ENCODE measurements at places on chromosomes 3 and 15.
A peak's percentile ranks its signal among the peaks of the same experiment; 100 is the strongest.

- DNase-seq = peak; percentile 80
These were observed 794.4 kb upstream of the LMCD1 start for GRCh38 chr3:7707187-7707586.

GRCh38 chr3:107817076-107817475 lies 273.8 kb downstream of the CD47 start:
- no peak for DNase-seq

DNA sequence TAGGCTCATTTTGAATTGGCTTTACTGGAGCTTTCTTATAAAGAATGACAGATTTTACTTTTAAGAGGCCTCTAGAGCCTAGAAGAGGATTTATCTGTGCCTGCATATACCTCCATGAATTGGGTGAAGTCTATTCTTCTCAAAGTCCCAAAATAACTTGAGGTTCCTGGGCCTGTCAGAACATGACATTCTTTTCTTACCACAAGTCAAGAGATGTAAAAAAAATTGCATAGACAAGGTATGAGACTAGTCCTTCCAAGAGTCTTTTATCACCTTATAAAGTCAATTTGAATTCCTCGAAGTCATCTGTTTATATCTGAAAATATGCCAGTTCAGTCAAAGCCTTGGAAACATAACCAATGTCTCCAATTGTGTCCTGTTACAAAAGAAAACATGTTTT lies 17.2 kb upstream of the CD200 start:
- DNase-seq = no peak

- no peak for DNase-seq
These were observed 74.1 kb upstream of the PLXNA1 start for GRCh38 chr3:126908752-126909275.

DNA sequence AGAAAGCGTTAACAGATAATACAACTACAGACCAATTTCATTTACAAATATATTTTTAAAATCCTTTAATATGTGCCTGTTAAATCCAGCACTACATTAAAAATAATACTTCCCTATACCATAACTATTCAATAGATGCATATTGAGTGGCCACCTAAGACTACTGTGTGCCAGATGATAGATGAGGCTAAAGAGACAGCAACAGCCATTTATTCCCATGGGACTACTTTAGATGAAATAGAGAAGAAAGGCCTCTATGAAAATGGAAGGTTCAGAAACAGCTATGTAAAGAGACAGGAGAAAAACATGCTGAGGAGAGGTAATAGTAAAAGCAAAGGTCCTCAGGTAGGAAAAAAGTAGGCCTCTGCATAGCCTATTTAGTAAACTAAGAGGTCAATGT lies 358.1 kb downstream of the ULK4 start:
- DNase-seq = no peak

DNA sequence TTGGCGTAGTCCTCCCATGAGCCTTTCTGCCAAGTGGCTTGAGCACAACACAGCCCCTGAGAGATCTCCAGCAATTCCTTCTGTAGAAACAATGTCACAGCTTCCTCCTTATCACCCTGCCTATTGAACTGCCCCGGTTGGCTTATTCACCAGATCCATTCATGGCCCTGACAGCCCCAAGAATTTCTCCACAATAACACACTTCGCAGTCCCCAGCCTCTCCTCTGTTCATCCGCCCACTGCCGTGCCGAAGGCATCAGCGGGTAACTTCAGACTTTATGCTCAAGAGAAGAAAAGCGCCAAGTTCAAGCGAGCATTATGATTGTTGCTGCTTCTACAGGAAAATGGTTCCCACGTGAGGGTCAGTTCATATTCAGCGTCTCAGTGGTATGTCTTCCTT lies 403.9 kb downstream of the VPS13C start:
- DNase-seq = no peak

GRCh38 chr15:62298811-62299210 lies 133.7 kb upstream of the C2CD4B start:
- DNase-seq = no peak

DNA sequence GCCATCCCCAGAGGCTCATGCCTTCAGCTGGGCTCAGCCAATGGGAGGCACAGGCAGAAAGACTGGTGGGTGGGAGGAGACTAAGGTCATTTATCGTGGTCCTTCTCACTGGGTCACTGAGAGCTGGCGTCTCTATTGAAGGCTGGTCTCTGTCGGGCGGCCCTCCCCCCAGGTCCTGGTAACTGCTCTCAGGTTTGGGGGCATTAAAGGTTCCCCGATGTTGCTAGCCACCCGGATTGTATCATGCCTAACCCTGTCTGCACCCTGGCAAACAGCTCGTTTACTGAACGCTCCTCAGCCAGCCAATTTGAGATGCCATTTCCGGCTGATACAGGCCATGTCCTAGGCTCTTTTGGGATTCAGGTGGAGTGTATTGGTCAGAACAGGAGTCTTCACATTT lies 10.5 kb downstream of the SELENOS start:
- no peak for DNase-seq

- no peak for DNase-seq
These were observed 522 bp downstream of the MED12L start for GRCh38 chr3:151085889-151086483.

DNA sequence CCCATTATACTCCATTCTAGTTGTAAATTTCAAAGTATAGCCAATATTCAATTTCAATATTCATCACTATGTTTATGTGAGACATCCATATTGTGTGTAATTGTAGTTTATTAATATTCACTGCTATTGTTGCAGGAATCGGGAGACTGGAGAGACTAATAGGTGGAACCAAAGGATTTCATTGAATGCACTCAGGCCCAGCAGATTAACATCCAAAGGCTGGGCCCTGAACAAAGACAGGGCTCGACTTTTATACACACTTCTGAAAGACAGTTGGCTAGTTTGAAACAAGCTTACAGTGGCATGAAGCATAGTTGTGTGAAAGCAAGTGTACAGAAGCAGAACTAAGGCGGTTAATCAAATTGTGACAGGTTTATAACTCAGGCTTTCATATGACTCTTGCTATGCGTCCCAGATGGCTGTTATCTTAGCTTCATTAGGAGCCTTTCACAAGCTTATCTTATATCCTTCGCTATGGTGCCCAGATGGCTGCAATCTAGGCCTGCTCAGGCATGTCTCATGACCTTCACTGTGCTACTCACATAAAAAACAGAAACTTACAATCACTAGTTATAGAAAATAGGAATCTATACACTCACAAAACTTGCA lies 1038.8 kb upstream of the EPHA6 start:
- DNase-seq = no peak

DNA sequence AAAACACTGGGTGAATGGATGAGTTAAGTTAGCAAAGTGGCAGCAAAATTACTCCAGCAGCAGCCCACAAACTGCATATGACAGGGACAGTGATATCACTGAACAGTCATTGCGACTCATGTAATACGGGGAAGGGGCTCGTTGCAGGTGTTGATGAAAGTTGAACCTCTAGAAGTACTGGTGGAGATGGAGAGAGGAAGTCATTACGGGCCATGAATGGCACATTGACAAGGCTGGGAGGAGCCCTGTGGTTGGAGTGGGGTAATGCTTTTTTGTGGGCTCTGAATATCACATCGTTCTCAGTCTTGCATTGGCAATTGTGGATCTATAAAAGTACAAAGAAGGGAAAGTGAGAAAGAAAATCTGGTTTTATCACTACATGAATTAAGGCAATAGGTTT lies 278.1 kb downstream of the ZPLD1 start:
- no peak for DNase-seq

GRCh38 chr3:33184863-33185262 lies 33.7 kb downstream of the SUSD5 start:
- no peak for DNase-seq

GRCh38 chr3:184798120-184798519 lies 13.8 kb upstream of the VPS8 start:
- no peak for DNase-seq

GRCh38 chr3:177529716-177530335 lies 332.5 kb upstream of the TBL1XR1 start:
- DNase-seq = peak; percentile 87

DNA sequence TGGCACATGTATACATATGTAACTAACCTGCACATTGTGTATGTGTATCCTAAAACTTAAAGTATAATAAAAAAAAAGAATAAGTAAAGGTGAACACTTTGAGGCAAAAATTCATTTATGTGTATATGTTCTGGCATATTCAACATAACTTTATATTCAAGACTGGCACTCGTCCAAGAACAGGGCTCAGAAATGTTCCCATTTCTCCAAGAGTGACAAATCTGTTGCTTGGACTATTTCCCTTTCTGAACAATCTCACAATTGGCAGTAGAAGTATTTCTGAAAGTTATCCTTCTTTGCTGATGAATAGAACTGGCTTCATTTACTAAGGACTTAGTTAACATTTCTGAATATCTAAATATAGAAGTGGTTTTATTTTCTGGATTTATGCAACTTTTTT lies 212.8 kb downstream of the ADAMTSL3 start:
- DNase-seq = no peak

DNA sequence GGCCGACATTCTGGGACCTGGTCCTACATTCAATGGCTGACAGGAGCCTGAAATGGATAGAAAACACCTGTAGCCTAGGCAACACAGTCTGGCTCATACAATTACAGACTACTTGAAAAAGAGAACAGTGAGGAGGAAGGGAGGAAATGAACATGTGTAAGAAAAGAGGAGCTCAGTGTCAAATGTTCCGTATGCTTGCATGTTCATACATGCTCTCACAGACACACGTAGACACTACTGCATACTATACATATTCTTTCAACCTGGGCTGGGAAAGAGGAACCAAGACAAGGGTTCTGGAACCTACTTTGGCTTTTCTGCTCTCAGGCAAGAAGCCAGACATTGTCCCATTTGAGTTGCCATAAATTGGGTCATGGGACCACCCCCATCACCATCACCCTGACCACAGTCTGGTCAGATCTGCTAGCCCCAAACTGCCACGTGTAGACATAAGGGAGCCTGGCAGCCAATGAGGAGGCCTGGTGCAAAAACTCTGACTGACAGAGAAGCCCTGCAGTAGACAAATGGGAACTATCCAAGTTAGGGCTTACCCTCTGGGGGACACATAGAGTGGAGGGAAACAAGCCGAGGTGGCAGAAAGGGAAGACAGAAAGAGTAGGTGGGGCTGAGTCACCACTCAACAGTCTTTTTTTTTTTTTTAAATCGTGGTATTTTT lies 310.0 kb downstream of the SHQ1 start:
- no peak for DNase-seq

- no peak for DNase-seq
These were observed 228.4 kb upstream of the COL8A1 start for GRCh38 chr3:99409961-99410360.

GRCh38 chr15:52737720-52738119 lies 52.4 kb downstream of the ONECUT1 start:
- no peak for DNase-seq

DNA sequence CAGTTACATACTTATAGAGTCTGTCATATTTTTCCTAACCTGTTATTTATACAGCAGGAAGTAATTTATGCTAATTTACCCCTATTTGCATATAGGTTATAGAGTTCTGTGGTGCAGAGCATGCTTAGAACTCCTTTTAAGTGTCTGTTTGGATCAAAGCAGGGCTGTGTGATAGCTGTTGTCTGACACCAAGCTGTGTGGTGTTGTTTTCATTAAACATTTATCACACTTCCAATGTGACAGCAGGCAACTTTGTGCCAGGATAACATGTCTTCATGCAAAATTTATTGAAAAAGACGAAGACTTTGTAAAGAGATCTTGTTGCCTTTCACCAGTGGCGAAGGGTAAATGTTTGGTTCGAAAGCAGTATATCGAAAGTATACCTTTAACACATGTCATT lies 100.2 kb downstream of the RSRC1 start:
- DNase-seq = no peak

- no peak for DNase-seq
These were observed 6.9 kb downstream of the TMEM39A start for GRCh38 chr3:119456469-119456868.

GRCh38 chr15:39846108-39846507 lies 63.5 kb upstream of the FSIP1 start:
- no peak for DNase-seq

DNA sequence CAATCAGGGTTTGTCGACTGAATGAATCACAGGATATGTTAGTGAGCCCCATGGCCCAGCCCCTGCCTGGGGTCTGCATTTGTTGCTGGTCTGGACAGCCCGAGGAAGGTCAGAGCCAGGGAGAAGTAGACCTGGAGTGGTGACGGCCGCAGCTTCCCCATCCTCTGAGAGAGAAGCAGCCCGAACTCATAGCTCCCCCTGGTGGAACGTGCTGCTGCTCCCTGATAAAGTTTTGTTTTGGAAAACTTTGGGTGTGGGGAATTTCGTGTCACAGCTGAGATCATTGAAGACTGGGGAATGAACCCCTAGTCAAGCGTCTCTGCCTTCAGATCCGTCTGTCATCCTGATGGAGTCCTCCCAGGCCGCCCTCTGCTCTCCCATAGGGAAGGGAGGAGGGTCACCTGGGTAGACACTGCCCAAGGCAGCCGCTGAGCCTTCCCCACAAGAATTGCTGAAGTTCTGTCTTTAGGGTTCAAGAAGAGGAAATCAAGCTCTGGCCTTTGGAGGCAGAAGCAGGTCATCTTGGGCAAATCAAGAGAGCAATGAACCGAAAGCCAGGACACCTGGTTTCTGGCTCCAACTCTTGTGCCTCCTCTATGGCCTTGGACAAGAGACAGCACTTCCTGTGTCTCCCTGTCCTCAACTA lies 60.5 kb downstream of the GLDN start:
- DNase-seq = peak; percentile 53

DNA sequence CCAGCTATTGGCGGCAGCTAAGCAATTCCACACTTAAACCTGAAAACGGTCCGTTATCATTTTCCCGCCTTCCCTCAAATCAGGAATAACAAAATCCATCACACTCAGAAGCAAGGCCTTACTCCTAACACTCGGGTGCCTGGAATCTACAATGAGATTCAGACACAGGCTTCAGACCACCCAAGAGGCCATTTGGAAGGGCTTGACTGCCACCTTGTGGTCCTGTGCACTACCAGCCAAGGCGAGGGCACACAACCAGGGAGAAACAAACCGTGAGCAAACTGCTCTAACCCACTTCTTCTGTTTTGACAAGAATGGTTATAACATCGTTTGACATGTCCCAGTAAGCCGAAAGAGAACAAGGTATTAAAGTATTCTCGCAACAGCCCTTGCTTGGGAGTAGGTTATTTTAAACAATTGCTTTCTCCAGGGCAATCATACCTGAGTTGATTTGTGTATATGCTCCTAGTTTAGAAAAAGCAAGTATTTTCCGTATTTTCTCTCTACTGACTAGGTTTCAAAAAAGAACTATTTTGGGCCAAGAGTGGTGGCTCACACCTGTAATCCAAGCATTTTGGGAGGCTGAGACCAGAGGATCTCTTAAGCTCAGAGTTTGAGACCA lies 40.1 kb upstream of the TAFA4 start:
- DNase-seq = peak; percentile 67

DNA sequence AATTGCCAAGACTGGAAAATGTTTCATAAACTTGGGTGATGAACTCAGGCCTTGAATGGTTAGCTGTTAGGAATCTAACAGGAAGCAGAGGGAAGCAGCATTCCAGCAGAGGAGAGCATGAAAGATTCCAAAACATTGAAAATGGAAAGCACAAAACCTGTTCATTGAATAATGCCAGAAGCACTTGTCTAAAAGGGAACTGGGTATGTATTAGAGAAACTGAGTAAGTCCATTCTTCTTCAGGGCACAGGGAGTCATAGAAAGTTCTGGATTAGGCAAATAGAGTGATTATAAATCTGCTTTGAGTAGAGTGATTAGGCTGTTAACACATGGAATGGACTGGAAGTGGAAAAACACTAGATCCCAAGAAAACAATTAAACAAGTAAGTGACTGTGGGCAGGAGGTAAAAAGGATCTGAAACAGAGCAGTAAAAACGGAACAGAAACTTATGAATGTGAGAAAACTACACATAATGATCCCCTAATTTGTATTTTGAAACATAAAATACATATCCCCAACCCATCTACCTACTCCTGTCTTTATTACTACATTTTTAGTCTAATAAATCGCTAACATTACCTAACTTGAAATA lies 343.4 kb downstream of the TBC1D5 start:
- DNase-seq = no peak
